ENCODE measurements at places on chromosomes 12 and 14.

GRCh38 chr12:112179916-112180315, 54.6 kb downstream of the TRAFD1 start:
- no peak for DNase-seq

- DNase-seq, result no peak
Measured at GRCh38 chr14:24062216-24062980, 9.0 kb upstream of the CPNE6 start.

GRCh38 chr12:46259713-46260112, 9.1 kb downstream of the SLC38A1 start:
- DNase-seq, result no peak

DNA sequence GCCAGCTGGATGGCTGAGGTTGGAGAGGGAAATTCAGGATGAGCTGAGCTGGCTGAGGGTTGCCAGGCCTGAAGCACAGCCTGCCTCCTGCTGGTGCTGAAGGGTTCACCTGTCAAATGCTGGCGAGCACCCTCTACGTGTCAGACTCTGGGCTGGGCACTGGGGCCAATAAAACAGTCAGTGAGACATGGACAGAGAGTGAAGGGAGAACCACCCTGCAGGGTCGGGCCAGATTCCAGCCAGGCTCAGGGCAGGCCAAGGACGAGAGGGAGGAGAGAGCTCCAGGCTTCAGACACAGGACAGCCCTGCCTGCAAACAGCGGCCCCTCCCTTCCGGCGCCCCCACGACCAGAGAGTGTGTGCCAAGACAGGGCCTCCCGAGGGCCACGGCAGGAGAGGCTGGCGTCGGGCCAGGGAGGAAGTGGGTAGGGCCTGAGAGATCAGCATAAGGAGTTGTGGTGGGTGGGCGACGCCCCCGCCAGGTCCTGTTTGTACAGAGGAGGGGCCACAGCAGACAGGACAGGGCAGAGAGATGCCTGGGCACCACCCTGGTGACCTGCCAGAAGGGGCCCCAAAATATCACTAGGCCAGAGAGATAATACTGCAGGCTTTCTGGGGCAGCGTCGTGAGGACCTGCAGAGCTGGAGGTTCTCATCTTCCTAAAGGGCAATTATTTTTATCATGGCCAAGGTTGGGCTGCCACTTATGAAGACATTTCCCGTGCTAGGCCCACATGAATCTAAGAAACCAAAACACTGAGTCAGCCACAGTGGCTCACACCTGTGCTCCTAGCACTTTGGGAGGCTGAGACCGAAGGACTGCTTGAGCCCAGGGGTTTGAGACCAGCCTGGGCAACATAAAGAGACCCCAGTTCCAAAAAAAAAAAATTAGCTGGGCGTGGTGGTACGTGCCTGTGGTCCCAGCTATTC, 73.1 kb upstream of the GPR68 start:
- DNase-seq, result no peak

DNA sequence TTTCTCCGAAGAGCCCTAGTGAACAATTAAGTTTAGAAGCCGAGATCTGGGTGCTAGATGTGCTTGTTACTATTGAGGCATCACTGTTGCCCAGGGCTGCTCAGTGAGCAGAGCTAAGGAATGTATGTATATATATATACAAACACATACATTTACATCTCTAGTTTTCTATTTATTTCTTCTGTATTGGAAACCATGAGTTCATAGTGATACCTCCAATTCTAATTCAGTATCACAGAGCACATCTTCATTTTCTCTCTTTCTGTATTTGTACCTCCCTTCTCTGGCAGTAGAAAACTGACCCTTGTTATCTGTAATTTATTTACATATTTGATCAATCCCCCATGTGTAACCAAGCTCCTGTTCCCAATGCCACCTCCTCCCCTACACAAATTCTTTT, 40.7 kb upstream of the FUT8 start:
- no peak for DNase-seq

DNA sequence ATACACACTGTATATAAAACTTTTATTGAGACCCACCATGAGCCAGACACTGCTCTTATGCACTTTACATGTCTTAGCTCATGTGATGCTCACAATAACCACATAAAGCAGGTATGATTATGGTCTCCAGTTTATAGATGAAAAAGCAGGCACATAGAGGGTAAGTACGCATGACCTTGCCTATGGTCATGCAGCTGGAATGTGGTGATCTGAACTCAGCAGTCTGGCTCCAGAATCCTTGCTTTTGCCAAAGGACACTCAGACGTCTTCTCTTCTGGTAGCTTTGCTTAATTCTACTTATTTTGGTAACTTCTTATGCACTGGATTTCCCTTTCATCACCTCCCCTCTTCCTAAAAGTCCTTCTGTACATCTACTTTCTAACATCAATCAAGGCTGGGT, 103.3 kb upstream of the CRY1 start:
- DNase-seq, result no peak

DNA sequence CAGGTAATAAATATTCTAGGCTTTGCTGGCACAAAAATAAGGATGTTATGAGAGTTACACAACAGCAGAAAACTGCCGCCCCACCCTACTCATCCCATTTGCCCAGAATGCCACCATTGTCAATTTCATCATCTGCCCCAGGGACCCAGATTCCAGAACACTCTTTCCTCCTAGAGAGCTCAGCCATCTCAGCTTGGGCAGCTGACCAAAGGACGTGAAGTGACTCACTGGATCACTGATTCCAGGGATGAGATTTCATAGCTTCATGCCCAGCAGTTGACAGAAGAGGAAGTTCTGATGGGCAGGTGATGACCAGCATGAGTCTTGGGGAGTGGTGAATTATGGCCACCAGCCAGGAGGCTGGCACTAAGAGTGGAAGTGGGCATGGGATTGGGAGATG, 450.3 kb downstream of the RMST start:
- no peak for DNase-seq

- DNase-seq, result no peak
Measured at GRCh38 chr14:100531152-100532121, 55.8 kb downstream of the BEGAIN start.
